Spleen (tissue), 13 donors: ENCODE measurements at places on chromosomes 3 and 15. TPM values are rescaled to one million over a fixed set of nuclear protein-coding genes. Genes with fewer than 3 reads are reported as not detected.

Gene CFAP20DC
- total RNA-seq: 0.20 TPM

- no peaks in the 10 kb centered on the region for H3K36me3 ChIP-seq
- no peak overlapping the region for H3K4me3 ChIP-seq
- no peak for DNase-seq
- H3K27me3 ChIP-seq: no peaks in the 10 kb centered on the region
- H3K27ac ChIP-seq: no peak overlapping the region
- no peaks in the 10 kb centered on the region for H3K4me1 ChIP-seq
Observed at GRCh38 chr15:58501006-58501405, 69.2 kb downstream of the LIPC start.

Gene SEMA3F
- 98.8 TPM for total RNA-seq

Gene CPLX3
- 47.7 TPM for total RNA-seq

- H3K27me3 ChIP-seq: no peaks in the 10 kb centered on the region
- H3K4me1 ChIP-seq: no peaks in the 10 kb centered on the region
- no peak overlapping the region for H3K4me3 ChIP-seq
Observed at GRCh38 chr3:41405466-41405865, 206.2 kb downstream of the CTNNB1 start.

DNA sequence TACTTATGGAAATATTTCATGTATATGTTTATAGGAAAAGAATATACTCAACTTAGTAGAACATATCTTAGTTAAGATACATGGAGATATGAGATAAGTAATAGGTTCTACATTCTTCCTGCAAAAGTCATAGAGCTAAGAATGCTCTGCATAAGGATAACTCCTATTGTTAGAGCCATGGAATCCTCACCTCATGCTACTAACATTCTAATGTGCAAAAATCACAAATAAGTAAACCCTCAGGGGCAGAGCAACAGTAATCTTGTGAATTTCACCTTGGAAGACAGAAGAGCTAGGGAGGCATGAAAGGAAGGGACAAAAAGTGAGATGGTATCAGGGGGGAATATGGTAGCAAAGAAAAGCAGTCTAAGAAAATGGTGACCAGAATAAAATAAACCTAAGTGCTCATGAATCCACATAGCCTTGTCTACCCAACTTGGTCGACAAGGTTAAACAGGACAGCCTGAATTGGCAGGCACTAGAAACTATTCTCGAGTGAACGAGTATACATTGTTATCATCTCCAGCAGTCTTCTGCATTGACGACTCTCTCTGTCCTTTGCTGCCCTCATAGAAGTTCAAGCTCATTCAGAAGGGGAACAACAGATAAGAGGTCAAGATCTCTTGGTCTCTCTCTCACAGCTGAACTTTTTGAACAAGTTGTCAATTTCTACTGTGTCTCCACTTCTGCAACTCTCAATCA is 52.8 kb downstream of the XRN1 start:
- H3K36me3 ChIP-seq: peaks cover 89% of the 10 kb centered on the region
- H3K27me3 ChIP-seq: no peaks in the 10 kb centered on the region
- H3K4me1 ChIP-seq: no peaks in the 10 kb centered on the region
- no peak for DNase-seq

Gene GOLGA8N
- 25.8 TPM for total RNA-seq

- H3K27me3 ChIP-seq: no peaks in the 10 kb centered on the region
- H3K27ac ChIP-seq: no peak overlapping the region
- H3K4me1 ChIP-seq: peaks cover 10% of the 10 kb centered on the region
- H3K36me3 ChIP-seq: no peaks in the 10 kb centered on the region
- no peak for DNase-seq
Observed at GRCh38 chr3:113249601-113250000, 38.2 kb downstream of the BOC start.

GRCh38 chr15:25287823-25288222 is 151.0 kb downstream of the UBE3A start:
- no peaks in the 10 kb centered on the region for H3K36me3 ChIP-seq
- H3K4me3 ChIP-seq: no peak overlapping the region
- H3K27me3 ChIP-seq: no peaks in the 10 kb centered on the region
- H3K27ac ChIP-seq: no peak overlapping the region
- H3K4me1 ChIP-seq: no peaks in the 10 kb centered on the region

- H3K4me1 ChIP-seq: peaks cover 16% of the 10 kb centered on the region
- peak overlapping the region; percentile 87 for H3K4me3 ChIP-seq
- peak overlapping the region; percentile 83 for H3K27ac ChIP-seq
Observed at GRCh38 chr3:149128821-149129220, 617 bp upstream of the HPS3 start.

Gene GMPPB
- total RNA-seq: 30.0 TPM
